ENCODE measurements at places on chromosomes 3 and 15. TPM values are rescaled to one million over a fixed set of nuclear protein-coding genes. Genes with fewer than 3 reads are reported as not detected.

The FBXO22 gene
- total RNA-seq = 67.2 TPM

- H3K36me3 ChIP-seq = no peaks in the 10 kb centered on the region
- no peak overlapping the region for H3K4me3 ChIP-seq
- no peak for DNase-seq
- no peak overlapping the region for H3K27ac ChIP-seq
Observed at GRCh38 chr3:144390786-144391185, 419.2 kb downstream of the DIPK2A start.

- DNase-seq = no peak
- H3K27ac ChIP-seq = no peak overlapping the region
Observed at GRCh38 chr3:191378142-191378812, 48.0 kb upstream of the UTS2B start.

GRCh38 chr3:186589856-186590579 is 19.5 kb downstream of the DNAJB11 start:
- no peak for DNase-seq
- peaks cover 8% of the 10 kb centered on the region for H3K36me3 ChIP-seq
- no peaks in the 10 kb centered on the region for H3K27me3 ChIP-seq
- no peak overlapping the region for H3K27ac ChIP-seq
- H3K4me3 ChIP-seq = no peak overlapping the region

The MNS1 gene
- 28.7 TPM for total RNA-seq

The PDZRN3 gene
- 0.24 TPM for total RNA-seq

The AHSG gene
- total RNA-seq = 4.9 TPM

GRCh38 chr3:71323558-71323957 is 260.0 kb downstream of the FOXP1 start:
- no peaks in the 10 kb centered on the region for H3K36me3 ChIP-seq
- no peaks in the 10 kb centered on the region for H3K27me3 ChIP-seq
- H3K4me3 ChIP-seq = no peak overlapping the region
- no peak for DNase-seq

DNA sequence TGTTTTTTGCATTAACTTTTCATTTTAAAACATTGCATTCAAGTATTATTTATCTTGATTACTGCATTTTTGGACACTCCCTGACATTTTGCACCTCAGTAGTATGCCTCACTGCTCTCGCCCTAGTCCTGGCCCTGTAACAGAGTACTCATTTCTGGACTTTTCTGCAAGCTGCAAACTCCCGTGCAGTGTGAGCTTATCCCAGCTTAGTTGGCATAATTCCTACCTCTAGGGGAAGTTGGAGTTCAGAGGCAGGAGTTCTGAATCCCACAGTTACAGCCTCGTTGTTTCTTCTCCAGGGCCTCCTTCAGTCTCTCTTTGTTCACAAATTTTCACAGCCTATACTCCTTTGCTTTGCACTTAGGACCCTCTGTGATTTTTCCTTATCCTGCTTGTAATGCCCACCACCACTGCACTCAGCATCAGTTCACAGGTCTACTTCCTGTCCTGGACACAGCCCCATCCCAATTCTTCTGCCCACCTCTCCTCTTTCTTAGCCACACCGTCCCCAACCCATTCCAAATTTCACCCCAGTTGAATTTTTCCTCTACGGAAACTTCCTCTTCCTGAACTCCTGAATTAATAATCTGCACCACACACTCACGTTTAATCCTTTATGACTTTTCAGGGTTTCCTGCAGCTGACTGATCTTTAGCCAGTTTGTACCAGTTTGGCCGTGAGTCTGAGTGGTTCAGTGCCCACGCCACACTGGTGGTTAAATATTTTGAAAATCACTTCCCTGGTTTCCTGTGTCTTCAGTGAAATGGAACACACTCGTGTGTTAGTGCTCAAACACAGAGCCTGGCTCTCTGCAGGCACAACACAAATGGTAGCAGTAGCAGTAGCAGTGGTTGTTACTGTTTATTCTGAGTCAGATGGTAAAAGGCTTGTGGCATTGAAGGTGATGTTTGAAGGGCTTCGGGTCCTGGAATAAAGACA is 6.3 kb upstream of the CTSH start:
- no peak for DNase-seq
- no peak overlapping the region for H3K4me3 ChIP-seq
- H3K4me1 ChIP-seq = no peaks in the 10 kb centered on the region
- H3K27ac ChIP-seq = no peak overlapping the region

GRCh38 chr15:25052191-25052999 is 97.6 kb downstream of the SNRPN start:
- DNase-seq = no peak
- H3K27ac ChIP-seq = no peak overlapping the region
- no peaks in the 10 kb centered on the region for H3K4me1 ChIP-seq

DNA sequence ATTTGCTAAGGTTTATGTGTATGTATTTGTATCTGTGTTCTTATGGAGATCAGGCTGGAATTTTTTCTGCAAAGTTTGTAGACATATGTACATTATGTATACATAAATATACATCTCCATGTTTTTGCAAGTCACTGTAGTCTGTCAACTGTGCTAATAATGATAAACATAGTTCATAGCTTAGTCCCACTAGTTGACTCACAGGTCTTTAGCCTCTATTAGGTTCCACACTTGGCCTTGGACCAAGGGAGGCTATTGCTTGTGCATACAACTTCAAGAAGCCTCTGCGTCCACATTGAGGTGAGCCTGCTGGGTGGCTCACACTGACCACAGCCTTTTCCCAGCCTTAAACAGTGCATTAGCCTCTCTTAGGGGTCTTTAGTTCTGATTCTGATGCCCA is 243.8 kb upstream of the PEX5L start:
- no peak overlapping the region for H3K27ac ChIP-seq
- H3K36me3 ChIP-seq = no peaks in the 10 kb centered on the region
- peaks cover 8% of the 10 kb centered on the region for H3K27me3 ChIP-seq

The PRSS50 gene
- not detected for total RNA-seq

- H3K4me3 ChIP-seq = no peak overlapping the region
- DNase-seq = no peak
- no peak overlapping the region for H3K27ac ChIP-seq
- H3K27me3 ChIP-seq = no peaks in the 10 kb centered on the region
- H3K4me1 ChIP-seq = no peaks in the 10 kb centered on the region
Observed at GRCh38 chr3:150458001-150458400, 49.9 kb downstream of the TSC22D2 start.

DNA sequence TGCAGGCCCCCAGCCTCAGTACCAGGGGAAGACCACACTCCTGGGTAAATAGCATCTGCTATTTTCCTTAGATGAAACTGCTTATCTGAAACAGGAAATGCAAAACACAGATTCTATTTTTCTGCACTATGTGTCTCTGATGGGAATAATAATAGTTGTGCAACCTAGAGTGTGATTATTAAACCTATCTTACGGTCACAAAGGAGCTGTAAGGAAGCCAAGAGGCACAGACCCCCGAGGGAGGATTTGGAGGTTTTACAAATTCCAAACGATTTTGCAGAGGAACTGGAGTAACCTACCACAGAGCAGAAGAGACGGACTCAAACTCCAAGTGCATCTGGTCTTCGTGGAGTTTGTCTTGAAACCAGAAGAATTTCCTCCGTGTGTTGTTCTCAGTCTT is 14.1 kb upstream of the APOD start:
- no peaks in the 10 kb centered on the region for H3K36me3 ChIP-seq
- peaks cover 21% of the 10 kb centered on the region for H3K4me1 ChIP-seq
- H3K27me3 ChIP-seq = no peaks in the 10 kb centered on the region

DNA sequence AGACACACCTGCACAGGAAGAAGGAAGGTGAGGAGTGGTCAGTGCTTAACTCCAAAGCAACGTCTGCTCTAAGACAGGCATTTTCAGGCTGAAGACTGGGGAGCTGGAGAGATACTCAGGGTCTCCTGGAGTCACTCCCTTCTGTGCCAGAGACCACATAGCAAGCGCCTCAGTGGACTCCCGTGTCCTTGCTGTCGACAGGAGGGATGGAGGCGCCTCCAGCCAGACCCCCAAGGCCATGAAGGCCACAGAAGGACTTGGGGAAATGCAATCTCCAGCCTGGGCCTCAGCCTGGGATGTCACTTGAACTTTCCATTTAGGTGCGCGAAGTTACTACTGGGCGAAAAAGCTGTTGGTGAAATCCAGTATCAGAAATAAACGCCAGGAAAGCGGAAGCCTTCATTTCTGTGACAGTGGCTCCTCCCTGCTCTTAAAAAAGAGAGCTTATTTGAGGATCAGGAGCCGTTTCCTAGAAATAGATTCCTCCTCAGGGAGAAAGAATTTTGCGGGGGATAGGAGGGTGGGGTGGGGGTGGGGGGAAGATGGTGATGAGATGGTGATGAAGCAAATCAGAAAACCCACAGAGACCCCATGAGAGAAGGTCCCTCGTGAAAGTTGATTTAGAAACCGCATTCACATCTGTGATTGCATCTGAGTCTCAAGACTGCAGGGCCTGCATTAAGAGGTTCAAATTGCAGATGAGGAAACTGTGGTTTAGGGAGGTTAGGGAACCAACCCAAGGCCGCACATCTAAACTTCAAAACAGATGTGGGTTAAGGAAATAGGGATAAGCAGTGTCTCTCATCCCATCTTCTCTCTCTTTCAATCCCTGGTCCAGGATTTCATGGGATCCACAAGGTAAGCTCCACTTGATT is 78.8 kb downstream of the ATP2B2 start:
- H3K4me1 ChIP-seq = no peaks in the 10 kb centered on the region
- no peak overlapping the region for H3K27ac ChIP-seq
- H3K27me3 ChIP-seq = no peaks in the 10 kb centered on the region
- no peak overlapping the region for H3K4me3 ChIP-seq
- H3K36me3 ChIP-seq = no peaks in the 10 kb centered on the region

The FBXO40 gene
- total RNA-seq = not detected

The DLL4 gene
- 0.11 TPM for total RNA-seq

The DPPA2 gene
- total RNA-seq = not detected

- no peak for DNase-seq
- no peaks in the 10 kb centered on the region for H3K36me3 ChIP-seq
- no peak overlapping the region for H3K27ac ChIP-seq
- H3K4me1 ChIP-seq = no peaks in the 10 kb centered on the region
- no peaks in the 10 kb centered on the region for H3K27me3 ChIP-seq
Observed at GRCh38 chr3:13299531-13300155, 120.5 kb downstream of the NUP210 start.

DNA sequence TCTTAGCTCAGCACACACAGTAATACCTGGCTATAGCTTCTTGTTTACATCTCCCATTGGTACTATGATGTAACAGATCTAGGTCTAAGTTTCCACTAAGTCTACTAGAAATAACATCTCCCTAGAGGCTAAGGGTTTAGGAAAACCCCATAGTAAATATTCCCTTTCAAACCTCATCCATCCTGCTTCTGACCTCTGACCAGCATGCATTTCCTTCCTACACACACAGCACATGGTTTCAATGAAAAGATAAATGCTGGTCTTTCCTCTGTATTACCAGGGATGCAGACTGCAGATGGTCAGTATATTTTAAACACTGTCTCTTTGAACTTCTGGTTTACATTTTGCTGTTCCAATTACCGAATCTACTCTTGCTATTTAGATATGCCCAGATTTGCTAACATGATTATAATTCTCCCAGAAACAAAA is 96.6 kb downstream of the EFL1 start:
- no peaks in the 10 kb centered on the region for H3K4me1 ChIP-seq
- no peak for DNase-seq
- no peaks in the 10 kb centered on the region for H3K36me3 ChIP-seq

- H3K4me1 ChIP-seq = peaks cover 9% of the 10 kb centered on the region
- no peaks in the 10 kb centered on the region for H3K27me3 ChIP-seq
- H3K36me3 ChIP-seq = no peaks in the 10 kb centered on the region
- no peak for DNase-seq
Observed at GRCh38 chr15:35963326-35963725, 417.4 kb upstream of the DPH6 start.

GRCh38 chr15:41079717-41080116 is 36.4 kb downstream of the INO80 start:
- no peaks in the 10 kb centered on the region for H3K4me1 ChIP-seq
- H3K4me3 ChIP-seq = no peak overlapping the region
- H3K36me3 ChIP-seq = peaks cover 90% of the 10 kb centered on the region

- H3K4me3 ChIP-seq = no peak overlapping the region
- peaks cover 63% of the 10 kb centered on the region for H3K4me1 ChIP-seq
- H3K36me3 ChIP-seq = no peaks in the 10 kb centered on the region
Observed at GRCh38 chr15:48533982-48534381, 111.5 kb downstream of the FBN1 start.

DNA sequence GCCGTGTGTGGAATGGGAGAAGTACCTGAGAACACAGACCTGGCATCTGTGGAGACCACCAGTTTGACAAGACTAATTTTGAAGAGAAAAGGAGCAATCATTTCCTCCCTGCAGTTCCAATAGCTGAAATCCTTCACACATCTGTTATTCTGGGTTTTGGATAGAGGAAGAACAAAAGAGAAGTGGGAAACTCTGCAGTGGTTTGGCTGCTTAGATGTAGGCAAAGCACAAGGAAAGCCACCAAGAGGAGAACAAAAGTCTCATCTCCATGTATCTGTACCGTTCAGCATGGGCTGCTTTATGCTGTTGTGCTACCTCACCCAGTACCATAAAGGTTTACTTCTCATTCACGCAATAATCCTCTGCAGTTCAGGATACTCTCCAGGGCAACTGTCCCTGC is 153.1 kb upstream of the COL8A1 start:
- H3K4me1 ChIP-seq = no peaks in the 10 kb centered on the region
- H3K4me3 ChIP-seq = no peak overlapping the region
- H3K27me3 ChIP-seq = no peaks in the 10 kb centered on the region
- no peak for DNase-seq
- H3K27ac ChIP-seq = no peak overlapping the region

DNA sequence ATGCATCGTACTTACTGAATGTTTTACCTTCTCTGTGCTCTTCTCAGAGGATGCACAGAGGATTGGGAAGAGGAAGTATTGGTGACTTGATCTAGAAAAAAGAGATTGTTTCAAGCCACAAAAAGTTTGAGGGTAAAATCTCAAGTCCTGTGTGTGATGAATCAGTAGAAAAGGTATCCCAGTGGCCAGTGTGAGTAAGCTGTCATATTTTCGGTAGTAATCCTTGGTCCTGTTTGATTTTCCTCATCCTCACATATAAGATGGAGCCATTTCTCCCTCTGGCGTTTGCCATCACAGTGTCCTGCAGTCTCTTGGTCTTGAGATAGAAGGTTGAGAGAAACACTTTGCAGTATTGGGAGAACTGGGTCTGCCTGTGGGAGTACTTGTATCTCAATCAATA is 166.8 kb downstream of the LPP start:
- no peak for DNase-seq
- no peaks in the 10 kb centered on the region for H3K36me3 ChIP-seq
- peaks cover 2% of the 10 kb centered on the region for H3K4me1 ChIP-seq
- H3K27ac ChIP-seq = no peak overlapping the region

- H3K27me3 ChIP-seq = no peaks in the 10 kb centered on the region
- no peaks in the 10 kb centered on the region for H3K36me3 ChIP-seq
- DNase-seq = no peak
Observed at GRCh38 chr3:145259166-145259880, 901.7 kb downstream of the PLOD2 start.

The TMCO5A gene
- not detected for total RNA-seq

GRCh38 chr3:192273001-192273696 is 454.2 kb downstream of the FGF12 start:
- H3K4me1 ChIP-seq = peaks cover 15% of the 10 kb centered on the region
- no peak overlapping the region for H3K27ac ChIP-seq
- no peak overlapping the region for H3K4me3 ChIP-seq
- H3K36me3 ChIP-seq = no peaks in the 10 kb centered on the region
- no peak for DNase-seq

GRCh38 chr15:99169769-99170311 is 65.0 kb downstream of the SYNM start:
- H3K36me3 ChIP-seq = no peaks in the 10 kb centered on the region
- H3K27me3 ChIP-seq = no peaks in the 10 kb centered on the region
- no peaks in the 10 kb centered on the region for H3K4me1 ChIP-seq

All from A673 (cell line).